PC-9 (cell line): ENCODE measurements at places on chromosomes 1 and 21. TPM values are rescaled to one million over a fixed set of nuclear protein-coding genes. Genes with fewer than 3 reads are reported as not detected.

- peak; percentile 66 for DNase-seq
Measured at GRCh38 chr1:227996187-227996950, 10.4 kb upstream of the WNT3A start.

DNA sequence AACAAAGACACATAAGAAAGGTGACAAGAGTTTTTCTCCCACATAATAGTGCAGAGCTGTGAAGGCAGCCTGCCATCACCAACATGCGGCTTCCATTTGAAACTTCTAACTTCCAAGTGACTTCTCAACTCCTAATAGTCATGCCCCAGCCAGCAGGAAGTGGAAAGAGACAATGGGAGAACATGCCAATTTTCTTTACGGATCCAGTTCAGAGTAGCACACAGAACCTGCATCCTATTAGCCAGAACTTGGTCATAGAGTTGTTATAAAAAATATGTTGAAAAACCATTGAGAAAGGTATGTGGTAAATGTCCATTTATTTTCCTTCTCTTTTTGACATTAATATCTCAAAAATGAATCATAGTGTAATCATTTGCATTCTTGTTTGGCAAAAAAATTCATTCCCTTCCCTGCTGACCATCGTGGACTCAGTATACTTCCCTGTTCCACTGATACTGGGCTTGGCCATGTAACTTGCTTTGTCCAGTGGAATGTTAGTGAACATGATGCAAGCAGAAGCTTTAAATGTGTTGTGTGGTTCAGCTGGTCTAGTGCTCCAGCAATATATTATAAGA, 197.4 kb downstream of the SEC16B start:
- no peak for DNase-seq

Gene KIAA0319L
- 69.1 and 72.0 TPM in 2 replicates for total RNA-seq

GRCh38 chr21:44702973-44703730, 6.2 kb downstream of the KRTAP10-12 start:
- DNase-seq, result no peak

Gene B4GALT3
- total RNA-seq, result 35.5 and 47.8 TPM in 2 replicates

DNA sequence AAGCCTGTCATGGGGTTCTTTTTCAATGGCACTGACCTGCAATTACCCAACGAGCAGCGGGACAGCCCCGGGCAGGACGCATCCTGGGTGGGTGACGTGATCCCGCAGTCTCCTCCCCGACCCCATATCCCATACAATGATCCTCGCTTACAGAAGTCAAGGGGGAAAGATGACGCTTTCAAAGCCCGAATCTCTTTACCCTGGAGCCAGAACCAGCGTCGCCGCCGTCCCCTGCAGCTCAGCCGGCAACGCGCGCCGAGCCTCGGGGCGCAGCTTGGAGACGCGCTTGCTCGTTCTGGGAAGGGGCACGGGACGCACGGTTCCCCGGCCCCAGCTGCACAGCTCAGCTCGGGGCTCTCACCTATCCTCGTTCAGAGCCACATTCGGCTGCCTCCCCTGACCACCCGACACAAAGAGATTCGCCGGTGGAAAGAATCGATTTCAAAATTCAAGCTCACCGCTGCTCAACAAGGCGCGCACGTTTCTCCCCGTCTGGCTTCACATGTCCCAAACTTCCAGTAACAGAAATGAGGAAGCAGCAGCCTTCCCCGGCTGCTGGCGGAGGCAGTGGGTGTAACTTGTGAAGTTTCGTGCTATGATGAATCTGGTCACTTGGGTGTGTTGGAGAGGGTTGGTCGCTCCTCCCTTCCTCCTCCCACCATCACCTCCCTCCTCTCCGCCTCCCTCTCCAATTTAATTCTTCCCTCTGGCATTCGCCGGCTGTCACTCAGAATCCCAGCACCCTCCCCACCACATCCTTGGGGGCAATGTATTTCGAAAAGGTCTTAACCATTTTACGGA, at the start of gene TIAM1:
TSS of gene TIAM1 (minus strand) at position 582 of the 801 bp plus-strand sequence. CDS start 77,289 bp downstream, outside the sequence.
- DNase-seq, result peak; percentile 82

- DNase-seq, result peak; percentile 11
Measured at GRCh38 chr1:91730801-91731732, 154.9 kb downstream of the TGFBR3 start.

Gene PRDM16
- total RNA-seq, result not detected in 2 replicates

Gene RNU1-1
- 1,333 and 3,235 TPM in 2 replicates for total RNA-seq

GRCh38 chr1:204313675-204314074, 46.1 kb downstream of the PLEKHA6 start:
- no peak for DNase-seq

Gene THEM5
- total RNA-seq, result not detected in 2 replicates

Gene CD101
- total RNA-seq, result 0.76 and 1.8 TPM in 2 replicates

Gene RHOU
- not detected in 2 replicates for total RNA-seq

DNA sequence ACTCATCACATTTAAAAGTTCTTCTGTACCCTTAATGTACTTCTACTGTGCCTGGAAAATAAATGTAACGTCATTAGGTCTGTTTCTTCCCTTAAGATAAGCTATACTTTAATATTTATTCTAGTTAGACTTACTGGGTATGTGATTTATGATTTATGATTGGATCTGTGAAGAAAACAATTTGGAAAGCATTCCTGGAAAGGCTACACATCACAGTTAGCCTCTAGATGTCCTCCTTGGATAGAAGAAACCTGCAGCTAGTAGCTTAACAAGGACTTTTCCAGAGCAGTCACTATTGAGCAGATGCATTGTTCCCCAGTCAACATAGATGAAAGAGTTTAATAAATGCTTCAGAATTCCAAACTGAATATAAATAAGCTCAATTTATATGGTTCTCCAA, 22.2 kb upstream of the ABL2 start:
- no peak for DNase-seq

Gene NUDC
- total RNA-seq, result 93.6 and 104 TPM in 2 replicates

Gene LCE1E
- total RNA-seq, result not detected in 2 replicates

Gene FCRL6
- total RNA-seq, result not detected in 2 replicates

Gene PIK3R3
- total RNA-seq, result 19.6 and 44.2 TPM in 2 replicates

GRCh38 chr1:203340112-203340790, 10.7 kb downstream of the FMOD start:
- DNase-seq, result peak; percentile 75

Gene ATAD3C
- total RNA-seq, result 4.0 and 4.2 TPM in 2 replicates

Gene AUNIP
- total RNA-seq, result 11.0 and 11.3 TPM in 2 replicates

DNA sequence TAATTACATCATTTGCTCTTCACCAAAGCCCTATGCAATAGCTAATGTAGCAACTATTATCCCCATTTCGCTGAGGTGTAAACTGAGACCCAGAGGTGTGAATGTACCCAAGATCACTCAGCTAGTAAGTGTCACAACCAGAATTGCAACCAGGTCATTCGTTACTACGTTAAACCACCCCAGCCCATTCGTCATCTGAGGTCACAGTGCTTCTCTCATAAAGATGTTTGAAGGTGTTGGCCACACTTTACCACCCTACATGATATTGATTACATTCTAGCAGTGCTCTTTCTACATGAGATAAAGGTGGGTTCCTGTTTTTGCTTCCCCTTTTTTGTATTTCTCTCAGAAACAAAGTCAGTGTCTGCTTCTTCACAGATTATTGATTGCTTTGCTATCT, 195.3 kb downstream of the ZBTB18 start:
- no peak for DNase-seq

DNA sequence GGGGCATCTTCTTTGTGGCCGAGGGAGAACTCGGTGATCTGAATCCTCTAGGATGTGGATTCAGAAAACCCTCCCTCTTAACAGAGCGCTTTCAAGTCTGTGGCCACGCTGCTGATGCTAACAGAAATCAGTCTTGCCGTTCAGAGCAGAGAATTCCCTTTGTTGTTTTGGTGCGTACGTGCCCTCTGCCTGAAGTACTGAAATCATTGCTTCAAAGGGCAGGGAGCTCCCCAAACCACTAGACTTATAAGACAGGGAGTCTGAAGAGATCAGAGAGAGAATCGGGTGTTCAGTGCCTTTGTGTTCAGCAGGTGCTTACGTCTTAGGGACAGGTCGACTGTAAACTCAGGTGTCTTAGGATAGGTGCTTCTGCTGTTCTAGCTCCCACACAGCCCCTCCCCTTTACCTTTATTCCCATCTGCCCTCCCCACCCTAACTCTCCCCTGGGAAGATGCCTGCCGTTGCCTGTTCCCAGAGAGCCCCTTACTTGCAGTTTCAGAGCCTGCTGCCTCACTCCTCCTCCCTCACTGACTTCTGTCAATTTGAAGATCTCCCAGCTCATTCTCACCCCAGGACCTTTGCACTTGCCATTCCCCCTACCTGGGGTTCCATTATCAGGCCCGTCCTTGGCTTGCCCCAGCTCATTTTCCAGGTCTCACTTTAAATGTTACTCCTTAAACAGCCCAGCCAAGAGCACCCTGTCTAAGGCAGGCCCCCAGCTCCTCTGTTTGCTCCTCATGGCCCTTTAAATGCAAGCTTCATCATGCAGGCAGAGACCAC, 143.0 kb downstream of the CAMTA1 start:
- DNase-seq, result no peak

DNA sequence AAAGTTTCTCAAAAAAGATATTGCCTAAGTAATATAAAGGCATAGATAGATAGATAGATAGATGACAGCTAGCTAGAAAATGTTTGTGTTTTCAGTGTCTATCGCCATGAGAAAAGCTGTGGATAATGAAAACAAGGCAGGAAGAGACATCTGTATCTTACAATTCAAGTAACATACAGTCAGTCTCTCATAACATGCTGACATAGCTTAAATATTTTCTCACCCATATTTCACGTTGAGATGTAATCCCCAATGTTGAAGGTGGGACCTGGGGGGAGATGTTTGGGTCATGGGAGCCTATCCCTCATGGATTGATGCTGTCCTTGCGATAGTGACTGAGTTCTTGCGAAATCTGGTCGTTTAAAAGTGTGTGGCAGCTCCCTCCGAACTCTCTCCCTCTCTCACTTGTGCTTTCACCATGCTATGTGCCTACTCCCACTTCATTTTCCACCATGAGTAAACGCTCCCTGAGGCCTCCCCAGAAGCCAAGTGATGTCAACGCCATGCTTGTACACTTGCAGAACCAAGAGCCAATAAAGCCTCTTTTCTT, 856.8 kb upstream of the ADAMTS5 start:
- DNase-seq, result no peak

Gene NR0B2
- not detected in 2 replicates for total RNA-seq

DNA sequence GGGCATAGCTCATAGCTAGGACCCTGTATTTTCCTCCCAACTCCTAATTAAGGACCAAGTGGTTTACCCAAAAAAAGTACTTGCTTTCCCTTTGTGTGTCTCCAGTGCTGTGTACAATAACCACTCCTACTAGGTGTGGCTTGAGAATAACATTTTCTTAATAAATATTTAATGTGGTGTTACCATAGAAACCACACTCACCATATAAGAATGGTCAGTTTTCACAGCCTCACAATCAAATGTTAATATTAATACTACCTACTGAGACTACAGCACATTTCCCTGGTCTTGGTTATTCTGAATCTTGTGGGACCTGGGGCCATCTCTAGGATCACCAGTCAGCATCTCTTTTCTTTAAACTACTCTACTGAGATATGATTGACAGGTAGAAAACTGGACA, 83.5 kb upstream of the BCAR3 start:
- no peak for DNase-seq

Gene FAM177B
- not detected in 2 replicates for total RNA-seq

Gene CD164L2
- total RNA-seq, result 0.63 and 1.7 TPM in 2 replicates

- no peak for DNase-seq
Measured at GRCh38 chr1:33468967-33469366, 3.5 kb upstream of the ZSCAN20 start.

Gene ELF3
- total RNA-seq, result 295 and 318 TPM in 2 replicates

DNA sequence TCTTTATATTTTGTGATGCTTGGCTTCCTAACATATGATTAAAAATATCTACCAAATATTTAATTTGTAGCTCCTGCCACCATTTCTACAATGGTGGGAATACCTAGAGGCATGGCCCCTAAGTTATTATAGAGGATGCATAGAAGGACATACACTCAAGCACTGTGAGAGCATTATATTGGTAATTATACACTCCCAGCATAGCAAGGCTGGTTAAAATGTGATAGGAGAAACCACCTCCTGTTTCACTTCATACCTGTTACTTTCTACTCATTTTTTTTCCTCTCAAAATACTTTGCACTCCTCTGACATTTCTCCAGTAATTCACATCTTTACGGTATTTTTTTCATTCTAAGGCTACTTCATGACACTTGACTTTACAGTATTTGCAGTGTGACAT, 92.9 kb downstream of the HS2ST1 start:
- DNase-seq, result no peak

- no peak for DNase-seq
Measured at GRCh38 chr1:112520166-112520565, 11.4 kb downstream of the WNT2B start.

DNA sequence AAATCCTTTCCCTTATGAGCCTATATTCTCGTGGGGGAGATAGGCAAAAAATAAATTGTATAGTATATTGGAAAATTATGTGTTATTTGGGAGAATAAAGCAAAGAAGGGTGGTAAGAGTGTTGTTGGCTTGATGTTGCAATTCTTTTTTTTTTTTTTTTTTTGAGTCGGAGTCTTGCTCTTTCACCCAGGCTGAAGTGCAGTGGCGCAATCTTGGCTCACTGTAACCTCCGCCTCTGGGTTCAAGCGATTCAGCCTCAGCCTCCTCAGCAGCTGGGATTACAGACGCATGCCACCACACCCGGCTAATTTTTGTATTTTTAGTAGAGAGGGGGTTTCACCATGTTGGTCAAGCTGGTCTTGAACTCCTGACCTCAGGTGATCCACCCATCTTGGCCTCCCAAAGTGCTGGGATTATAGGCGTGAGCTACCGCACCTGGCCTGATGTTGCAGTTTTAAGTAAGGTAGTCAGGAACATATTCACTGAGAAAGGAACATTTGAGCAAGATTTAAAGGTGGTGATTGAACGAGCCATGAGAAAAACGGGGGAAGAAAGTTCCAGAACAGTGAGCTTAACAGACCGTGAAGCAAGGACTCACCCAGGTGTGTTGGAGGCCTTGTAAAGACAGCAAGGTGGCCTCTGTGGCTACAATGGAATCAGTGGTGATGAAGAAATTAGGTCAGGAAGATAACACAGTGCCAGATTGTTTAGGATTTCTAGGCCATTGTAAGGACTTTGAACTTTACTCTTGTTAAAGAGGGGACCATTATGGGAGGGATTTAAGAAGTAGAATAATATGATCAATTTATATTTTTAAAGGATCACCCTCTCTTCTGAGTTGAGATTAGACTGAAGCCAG, 45.8 kb downstream of the RPRD2 start:
- DNase-seq, result no peak

Gene CENPL
- 14.4 and 19.5 TPM in 2 replicates for total RNA-seq

GRCh38 chr1:76713535-76713934, 153.7 kb upstream of the ST6GALNAC5 start:
- DNase-seq, result no peak

Gene KTI12
- 9.5 and 11.7 TPM in 2 replicates for total RNA-seq

Gene OR10J1
- not detected in 2 replicates for total RNA-seq

GRCh38 chr1:22594396-22594795, 31.1 kb downstream of the EPHA8 start:
- no peak for DNase-seq

Gene HCN3
- 6.6 and 7.5 TPM in 2 replicates for total RNA-seq

Gene DNASE2B
- not detected in 2 replicates for total RNA-seq

DNA sequence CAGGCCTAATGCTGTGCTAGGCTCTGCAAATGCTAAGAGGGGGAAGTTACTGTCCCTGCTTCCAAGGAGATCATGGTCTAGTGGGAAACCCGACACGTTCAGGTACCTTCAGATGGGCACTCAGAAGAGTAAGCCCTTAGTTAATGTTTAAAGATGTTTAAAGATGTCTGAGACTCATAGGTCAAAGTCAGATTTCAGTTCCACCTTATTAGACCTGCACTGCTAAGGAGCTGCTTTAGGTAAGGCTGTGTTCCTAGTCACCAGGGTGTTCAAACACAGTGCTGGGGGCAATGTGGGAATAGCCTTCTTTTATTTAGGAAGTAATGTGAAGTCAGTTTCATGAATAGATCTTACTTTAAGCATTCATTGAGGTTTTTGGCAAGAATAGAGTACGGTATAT, 3.8 kb upstream of the RUSC1 start:
- DNase-seq, result no peak

GRCh38 chr1:103243481-103243880, 135.2 kb upstream of the COL11A1 start:
- DNase-seq, result no peak

Gene CYP4X1
- not detected in 2 replicates for total RNA-seq

Gene PYHIN1
- total RNA-seq, result not detected in 2 replicates
